Activated T-helper 1 cell treated with anti-CD3 and anti-CD28 coated beads, Interleukin-2, amount 50 U/mL, for 16 hours (primary cell): ENCODE measurements at places on chromosomes 11 and 22.

DNA sequence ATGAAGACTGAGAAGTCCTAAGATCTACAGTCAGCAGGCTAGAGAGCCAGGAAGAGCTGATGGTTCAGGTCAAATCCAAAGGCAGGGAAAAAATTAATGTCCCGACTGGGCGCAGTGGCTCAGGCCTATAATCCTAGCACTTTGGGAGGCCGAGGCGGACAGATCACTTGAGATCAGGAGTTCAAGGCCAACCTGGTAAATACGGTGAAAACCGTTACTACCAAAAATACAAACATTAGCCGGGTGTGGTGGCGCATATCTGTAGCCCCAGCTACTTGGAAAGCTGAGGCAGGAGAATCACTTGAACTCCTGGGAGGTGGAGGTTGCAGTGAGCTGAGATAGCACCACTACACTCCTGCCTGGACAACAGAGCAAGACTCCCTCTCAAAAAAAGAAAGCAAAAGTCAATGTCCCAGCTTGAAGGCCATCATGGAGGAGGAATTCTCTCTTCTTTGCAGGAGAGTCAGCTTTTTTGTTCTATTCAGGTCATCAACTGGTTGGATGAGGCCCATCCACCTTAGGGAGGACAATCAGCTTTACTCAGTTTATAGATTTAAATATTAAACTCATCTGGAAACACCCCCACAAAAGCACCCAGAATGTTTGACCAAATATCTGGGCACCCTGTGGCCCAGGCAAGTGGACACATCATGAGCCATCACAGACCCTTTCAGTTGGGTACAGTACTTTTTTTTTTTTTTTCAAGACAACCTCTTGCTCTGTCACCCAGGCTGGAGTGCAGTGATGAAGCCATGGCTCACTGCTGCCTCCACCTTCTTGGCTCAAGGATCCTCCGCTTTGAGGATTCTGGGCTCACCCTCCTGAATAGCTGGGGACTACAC, 4.3 kb upstream of the ZC3H7B start:
- no peak for DNase-seq

DNA sequence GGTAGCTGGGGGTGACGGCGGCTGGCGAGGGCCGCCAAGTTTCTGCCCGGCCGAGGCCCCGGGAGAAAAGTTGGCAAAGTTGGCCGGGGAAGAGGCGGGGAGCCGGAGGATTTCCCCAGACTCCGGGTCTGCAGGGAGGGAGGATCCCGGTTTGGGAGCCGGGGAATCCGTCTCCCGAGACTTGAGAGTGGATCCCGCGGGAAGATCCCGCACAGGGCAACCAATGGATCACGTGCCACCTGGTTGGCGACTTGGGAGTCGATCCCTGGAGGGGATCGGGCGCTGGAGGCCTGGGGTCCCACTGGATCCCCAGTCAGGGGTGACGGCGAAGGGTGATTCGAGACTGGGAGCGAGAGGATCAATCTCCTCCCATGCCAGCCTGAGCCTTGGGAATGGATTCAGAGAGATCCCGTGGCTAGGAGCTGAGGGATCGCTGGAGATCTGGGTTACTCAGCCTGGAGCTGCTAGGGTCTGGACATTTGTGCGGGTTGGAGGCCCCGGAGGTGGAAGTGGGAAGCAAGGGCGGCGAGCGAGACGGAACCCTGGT, 394 bp downstream of the KIAA1671 start:
- DNase-seq: no peak

- no peak for DNase-seq
Measured at GRCh38 chr11:91194546-91194945, 971.7 kb upstream of the CHORDC1 start.

DNA sequence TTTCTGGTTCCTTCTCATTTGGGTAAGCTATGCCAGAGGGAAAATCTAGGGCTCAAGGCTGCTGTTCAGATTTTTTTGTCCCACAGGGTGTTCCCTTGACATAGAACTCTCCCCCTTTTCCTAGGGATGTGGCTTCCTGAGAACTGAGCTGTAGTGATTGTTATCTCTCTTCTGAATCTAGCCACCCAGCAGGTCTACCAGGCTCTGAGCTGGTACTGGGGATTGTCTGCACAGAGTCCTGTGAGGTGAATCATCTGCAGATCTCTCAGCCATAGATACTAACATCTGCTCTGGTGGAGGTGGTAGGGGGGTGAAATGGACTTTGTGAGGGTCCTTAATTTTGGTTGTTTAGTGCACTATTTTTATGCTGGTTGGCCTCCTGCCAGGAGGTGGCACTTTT, 167.3 kb upstream of the PGR start:
- DNase-seq: no peak

DNA sequence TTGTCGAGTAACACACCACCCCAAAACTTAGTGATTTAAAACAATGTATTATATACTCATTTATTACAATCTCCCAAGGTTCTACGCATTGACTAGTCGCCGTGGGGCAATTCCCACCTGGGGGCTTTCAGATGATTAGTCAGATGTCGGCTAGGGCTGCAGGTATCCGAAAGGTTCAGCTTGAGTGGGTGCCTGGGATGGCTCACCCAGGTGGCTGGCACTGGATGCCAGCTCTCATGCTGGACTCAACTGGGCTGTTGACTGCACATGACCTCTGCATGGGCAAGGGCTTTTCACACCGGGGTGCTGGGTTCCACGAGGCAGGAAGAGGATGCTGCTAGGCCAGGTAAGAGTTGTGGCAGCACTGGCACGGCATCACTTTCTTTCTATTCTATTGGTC, 21.9 kb upstream of the MICAL2 start:
- no peak for DNase-seq

- no peak for DNase-seq
Measured at GRCh38 chr11:66589996-66590675, 2.7 kb downstream of the CCDC87 start.

GRCh38 chr11:99199341-99199740, 178.6 kb downstream of the CNTN5 start:
- DNase-seq: no peak

- DNase-seq: no peak
Measured at GRCh38 chr11:46640036-46640788, 22.9 kb downstream of the ATG13 start.

- no peak for DNase-seq
Measured at GRCh38 chr11:1839204-1839923, 583 bp downstream of the TNNI2 start.

DNA sequence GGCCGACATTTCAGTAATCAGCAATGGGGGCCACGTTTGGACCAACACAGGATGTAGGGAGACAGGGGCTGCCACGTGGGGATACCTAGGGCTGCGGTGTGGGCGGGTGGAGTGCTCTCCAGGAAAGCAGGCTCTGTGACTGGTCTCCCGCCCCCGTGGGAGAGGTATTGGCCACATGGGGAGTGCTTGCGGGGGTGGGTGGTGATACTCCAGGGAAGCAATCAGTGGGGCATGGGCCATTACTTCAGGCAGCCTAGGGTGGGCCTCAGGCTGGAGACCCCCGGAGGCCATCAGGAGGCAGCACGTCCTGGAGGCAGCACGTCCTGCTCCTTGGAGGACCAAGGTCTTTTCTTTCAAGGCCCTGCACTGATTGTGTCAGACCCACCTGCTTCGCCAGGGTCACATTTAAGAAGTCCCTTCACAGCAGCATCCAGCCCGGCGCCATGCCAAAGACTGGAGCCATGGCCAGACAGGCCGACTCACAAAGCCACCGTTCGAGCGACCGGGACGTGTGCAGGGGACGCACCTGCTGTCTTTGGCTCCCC, 3.0 kb upstream of the MUC2 start:
- DNase-seq: no peak

DNA sequence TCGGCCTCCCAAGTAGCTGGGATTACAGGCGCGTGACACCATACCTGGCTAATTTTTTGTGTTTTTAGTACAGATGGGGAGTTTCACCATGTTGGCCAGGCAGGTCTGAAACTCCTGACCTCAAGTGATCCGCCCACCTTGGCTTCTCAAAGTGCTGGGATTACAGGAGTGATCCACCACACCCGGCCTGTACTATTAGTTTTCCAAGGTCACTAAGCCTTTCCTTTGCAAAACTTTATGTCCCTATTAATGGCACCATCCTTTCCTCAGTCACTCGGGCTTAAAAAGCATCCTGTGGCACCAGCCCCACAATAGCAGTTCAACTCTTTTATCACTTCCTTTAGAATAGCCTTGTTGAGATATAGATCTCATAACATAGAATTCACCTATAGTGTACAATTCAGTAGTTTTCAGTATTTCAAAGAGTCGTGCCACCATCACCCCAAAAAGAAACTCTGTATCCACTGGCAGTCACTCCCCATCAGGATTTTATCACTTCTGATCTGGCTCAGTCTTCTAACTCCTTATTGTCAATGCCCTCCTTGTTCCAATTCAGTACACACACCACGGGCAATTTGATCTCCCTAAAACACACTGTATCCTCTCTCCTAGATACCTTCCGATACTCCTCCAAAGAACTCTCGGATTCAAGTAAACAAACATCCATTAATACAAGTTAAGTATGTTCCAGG, 921 bp upstream of the BCL2L13 start:
- DNase-seq: no peak

GRCh38 chr11:19200410-19201201, 1.2 kb downstream of the CSRP3 start:
- DNase-seq: no peak

DNA sequence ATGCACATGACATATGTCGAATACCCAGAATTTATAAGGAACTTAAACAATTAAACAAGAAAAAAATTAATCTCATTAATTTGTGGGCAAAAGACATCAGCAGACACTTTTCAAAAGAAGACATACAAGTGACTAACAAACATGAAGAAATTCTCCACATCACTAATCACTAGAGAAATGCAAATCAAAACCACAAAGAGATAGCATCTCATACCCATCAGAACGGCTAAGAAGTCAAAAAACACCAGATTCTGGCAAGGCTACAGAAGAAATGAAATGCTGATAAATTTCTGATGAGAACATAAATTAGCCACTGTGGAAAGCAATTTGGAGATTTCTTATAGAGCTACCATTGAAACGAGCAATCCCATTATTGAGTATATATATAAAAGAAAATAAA, 210.6 kb upstream of the LUZP2 start:
- DNase-seq: no peak

DNA sequence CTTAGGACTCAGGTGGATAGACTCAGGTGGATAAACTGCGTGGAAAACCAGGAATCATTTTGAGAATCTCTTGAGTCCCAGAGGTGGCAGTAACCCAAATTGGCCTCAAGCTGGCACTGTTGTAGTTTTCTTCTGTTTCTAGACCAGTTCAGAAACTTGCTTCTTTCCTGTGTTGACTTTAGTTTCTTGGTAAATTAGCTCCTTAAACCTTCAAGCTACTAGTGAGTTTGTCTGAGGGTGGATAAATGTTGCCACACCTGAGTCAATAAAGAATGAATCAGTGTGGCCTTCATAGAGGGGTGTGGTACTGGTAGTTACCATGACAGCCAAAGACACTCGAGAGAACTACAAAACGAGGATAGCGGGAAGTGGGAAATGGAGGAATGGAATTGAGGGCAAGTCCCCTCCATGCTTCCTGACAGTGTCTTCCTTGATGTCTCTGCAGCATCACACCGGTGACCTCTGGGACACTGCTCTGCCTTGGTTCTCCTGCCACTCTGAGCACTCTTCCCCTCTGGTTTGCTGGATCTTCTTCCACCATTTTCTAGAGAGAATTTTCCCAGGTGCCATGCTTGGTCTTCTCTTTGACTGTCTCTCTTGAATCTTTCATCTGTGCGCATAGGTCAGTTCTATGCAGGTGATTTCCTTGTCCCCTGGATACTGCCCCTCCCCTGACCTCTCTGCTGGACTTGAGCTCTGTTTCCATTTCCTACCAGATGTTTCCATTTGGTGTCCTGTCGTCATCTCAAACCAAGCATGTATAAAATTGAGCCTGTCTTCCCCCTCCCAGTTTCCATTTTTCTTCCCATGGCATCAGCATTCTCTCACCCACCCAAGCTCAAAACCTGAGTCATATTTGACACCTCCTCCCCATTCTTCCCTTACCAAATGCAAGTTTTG, 7.2 kb downstream of the POLD4 start:
- no peak for DNase-seq

DNA sequence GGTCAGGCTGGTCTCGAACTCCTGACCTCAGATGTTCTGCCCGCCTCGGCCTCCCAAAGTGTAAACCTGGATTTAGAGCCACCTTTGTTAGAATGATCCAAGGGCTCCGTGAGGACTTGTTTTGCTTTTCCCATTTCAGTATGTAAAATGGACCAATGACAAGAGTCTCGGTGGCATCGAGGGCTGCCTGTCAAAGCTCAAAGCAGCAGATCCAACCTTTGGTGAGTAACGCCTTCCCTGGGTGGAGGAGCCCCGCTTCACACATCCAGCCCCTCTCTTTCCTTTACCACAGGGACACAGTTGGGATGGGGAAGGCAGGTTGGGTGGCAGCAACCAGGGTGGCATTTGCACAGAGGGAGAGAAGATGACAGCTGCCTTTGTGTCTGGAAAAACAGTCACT, 4.4 kb downstream of the TTC38 start:
- DNase-seq: no peak

DNA sequence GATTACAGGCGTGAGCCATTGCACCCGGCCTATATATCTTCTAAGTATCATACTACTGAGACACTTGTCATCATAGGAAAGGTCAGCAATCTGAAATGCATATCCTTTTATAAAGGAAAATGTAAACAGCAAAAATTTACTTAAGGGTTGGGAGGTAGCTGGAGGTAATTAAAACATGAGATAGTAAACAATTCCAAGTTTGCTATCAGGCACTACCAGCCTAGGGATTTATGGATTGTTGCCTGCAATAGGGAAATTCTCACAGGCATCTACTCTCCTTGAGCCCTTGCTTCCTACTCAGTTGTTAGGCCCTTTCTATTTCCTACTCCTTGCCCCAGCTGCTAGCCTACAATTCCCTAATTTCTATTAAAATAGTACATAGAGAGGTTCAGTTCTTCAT, 16.1 kb downstream of the PGR start:
- no peak for DNase-seq

DNA sequence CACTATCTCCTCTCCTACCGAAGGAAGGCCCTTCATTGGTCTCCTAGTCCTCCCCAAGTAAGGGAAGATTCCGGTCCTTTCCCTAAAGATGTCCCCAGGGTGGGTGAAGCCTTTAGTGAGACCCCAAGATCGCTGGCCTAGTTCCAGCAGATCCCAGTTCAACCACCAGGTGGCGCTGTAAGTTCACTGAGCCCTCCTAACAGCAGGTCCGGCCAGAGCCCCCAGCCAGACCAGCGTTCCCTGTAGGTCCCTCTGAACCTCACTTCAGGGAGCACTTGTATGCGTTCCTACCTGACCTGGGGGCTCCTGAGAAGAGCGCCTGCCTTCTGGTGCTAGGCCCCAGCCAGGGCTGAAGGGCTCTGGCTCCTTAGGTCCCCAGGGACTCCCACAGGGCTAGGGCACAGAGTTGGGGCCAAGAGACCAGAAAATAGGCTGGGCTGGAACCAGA, 38.1 kb downstream of the LMO1 start:
- DNase-seq: peak; percentile 58

- no peak for DNase-seq
Measured at GRCh38 chr22:36938028-36938425, 24.6 kb downstream of the CSF2RB start.

GRCh38 chr11:35945137-35945518, 1.3 kb downstream of the LDLRAD3 start:
- DNase-seq: no peak

GRCh38 chr22:19900707-19901436, 40.7 kb upstream of the COMT start:
- DNase-seq: no peak

GRCh38 chr11:11966826-11967668, 41.4 kb downstream of the DKK3 start:
- peak; percentile 46 for DNase-seq

GRCh38 chr11:94302776-94303175, 1.6 kb upstream of the IZUMO1R start:
- DNase-seq: no peak
